Retina (tissue), 1 donor: ENCODE measurements at places on chromosomes 1 and 21.

DNA sequence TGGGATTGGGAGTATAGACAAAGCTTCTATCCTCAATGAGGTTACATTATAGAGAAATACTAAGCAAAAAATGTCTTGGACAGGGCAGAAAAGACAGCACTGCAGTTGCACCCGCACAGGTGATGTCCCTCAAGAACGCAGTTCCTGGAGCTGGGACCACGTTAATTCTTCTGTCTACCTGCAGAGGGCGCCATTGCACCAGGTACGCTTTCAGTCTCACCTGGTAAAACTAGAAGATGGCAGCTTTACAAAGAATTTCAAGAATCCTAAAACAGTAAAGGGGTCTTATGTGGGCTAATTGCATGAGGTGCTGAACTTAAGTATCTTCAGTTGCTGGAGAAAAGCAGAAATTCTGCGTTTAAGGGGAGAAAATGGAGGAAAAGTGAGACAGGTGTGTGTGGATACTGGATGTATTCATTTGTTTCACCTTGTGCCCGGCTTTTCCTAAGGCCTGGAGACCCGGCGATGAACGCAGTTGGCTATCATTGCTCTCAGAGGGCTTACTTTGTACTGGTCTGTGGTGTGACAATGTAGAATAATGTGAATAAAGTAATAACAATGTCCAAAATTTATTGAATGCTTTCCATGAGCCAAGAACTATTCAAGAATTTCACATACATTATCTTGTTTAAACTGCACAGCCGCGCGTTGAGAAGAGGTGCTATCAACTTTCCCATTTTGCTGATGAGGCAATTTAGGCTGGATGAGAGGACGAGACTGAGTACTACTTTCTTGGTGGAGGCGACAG is 276.3 kb upstream of the GREM2 start:
- peak; percentile 38 for DNase-seq

- peak; percentile 18 for DNase-seq
These were observed 38.7 kb downstream of the AMY1C start for GRCh38 chr1:103788377-103788776.

DNA sequence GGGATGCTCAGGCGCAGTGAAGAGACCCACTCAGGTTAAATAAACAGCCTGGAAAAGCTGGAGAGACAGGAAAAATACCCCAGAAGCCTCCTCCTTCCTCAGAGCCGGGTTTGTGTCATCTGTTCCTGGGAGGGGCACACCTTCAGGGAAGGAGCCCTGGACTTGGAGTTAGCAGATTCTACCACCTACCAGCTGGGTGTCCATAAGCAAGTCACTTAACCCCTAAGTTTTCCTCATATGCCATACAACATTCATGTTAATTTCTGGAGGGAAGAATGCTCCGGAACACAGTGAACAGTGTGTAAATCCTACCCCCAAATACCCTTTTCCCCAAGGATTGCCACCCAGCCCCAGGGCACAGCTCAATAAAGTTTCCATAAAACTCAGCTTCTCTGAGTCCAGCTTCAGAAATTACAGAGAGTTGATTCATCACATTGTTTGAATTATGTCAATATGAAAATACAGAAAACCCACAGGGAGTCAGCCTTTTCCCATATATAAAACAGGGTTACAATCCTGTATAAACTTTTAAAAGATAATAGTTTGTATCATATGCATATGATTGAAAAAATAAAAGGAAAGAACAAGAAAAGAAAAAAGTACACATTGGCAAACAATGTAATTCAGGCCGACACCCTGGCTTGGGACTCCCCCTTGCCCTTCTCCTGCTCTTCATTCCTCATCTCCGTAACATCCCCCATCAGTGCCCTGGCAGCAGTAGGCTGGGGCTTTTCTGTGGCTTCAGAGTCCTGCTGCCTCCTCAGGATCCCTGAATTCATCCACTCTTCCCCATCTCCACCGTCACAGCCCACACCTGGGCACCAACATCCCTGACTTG is 291.8 kb upstream of the USP24 start:
- DNase-seq, result no peak

GRCh38 chr1:156899956-156900718 is 6.6 kb downstream of the PEAR1 start:
- no peak for DNase-seq

GRCh38 chr1:215957663-215958062 is 390.6 kb downstream of the KCTD3 start:
- peak; percentile 38 for DNase-seq

GRCh38 chr1:5480906-5481305 is 511.3 kb downstream of the NPHP4 start:
- no peak for DNase-seq

GRCh38 chr21:27352885-27353284 is 386.0 kb upstream of the ADAMTS5 start:
- DNase-seq, result no peak
